ENCODE measurements at places on chromosomes 2 and 18. TPM values are rescaled to one million over a fixed set of nuclear protein-coding genes. Genes with fewer than 3 reads are reported as not detected.

DNA sequence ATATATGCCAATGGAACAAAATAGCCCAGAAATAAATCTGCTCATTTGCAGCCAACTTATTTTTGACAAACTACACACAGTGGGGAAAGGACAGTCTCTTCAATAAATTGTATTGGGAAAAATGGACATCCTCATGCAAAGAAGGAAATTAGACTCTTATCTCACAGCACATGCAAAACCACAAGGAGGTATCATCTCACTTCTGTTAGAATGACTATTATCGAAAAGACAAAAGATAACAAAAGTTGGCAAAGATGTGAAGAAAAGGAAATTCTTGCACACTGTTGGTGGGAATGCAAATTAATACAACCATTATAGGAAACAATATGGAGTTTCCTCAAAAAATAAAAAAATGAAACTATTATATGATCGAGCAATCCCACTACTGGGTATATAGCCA, 16.3 kb upstream of the WDR75 start:
- DNase-seq, result no peak

Gene IFT172
- total RNA-seq, result 13.7 TPM

Gene KIF1A
- 0.27 TPM for total RNA-seq

GRCh38 chr2:36373149-36373926, 17.8 kb downstream of the CRIM1 start:
- DNase-seq, result no peak

DNA sequence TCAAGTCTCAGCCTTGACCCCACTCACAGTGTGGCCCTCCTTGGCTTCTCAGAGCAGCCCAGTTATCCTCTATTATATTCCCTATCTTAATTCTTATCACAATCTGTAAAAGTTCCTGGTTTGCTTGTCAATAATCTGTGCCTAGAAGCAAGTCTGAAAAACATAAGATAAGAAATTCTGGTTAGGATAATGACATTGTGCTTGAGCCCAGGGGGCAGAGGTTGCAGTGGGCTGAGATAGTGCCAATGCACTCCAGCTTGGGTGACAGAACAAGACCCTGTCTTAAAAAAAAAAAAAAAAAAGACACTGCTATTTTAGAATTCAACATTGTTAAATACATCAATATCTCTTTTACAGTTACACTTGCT, 63.9 kb downstream of the TMEM131 start:
- DNase-seq, result no peak

- peak; percentile 82 for DNase-seq
Observed at GRCh38 chr18:77065221-77065981, 67.2 kb downstream of the MBP start.

DNA sequence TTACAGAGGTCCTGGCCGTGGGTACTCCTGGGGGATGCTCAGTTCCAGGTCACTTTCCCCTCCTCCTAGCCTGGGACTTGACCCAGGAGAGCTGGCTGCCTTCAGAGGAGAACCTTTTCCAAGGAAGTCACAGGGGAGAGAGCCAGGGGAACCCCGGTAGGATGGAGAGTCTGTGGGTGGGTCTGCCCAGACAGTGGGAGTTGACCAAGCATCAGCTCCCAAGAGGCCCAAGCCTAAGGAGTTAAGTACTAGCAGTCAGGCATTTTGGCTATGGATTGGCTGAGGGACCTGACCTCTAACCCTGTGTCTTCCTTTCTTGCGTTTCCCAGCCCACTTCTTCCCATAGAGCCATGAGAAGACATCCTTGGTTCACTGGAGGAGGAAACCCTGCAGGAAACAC, 48.8 kb upstream of the PLB1 start:
- no peak for DNase-seq

Gene GALNT13
- 0.44 TPM for total RNA-seq

GRCh38 chr2:151918308-151918707, 90.1 kb upstream of the ARL5A start:
- DNase-seq, result no peak

GRCh38 chr2:64905338-64906024, 83.7 kb upstream of the SLC1A4 start:
- no peak for DNase-seq

GRCh38 chr2:148515976-148516375, 128.6 kb upstream of the EPC2 start:
- DNase-seq, result no peak
